Transverse colon (tissue), 4 donors: ENCODE measurements at places on chromosomes 4 and X. TPM values are rescaled to one million over a fixed set of nuclear protein-coding genes. Genes with fewer than 3 reads are reported as not detected.

DNA sequence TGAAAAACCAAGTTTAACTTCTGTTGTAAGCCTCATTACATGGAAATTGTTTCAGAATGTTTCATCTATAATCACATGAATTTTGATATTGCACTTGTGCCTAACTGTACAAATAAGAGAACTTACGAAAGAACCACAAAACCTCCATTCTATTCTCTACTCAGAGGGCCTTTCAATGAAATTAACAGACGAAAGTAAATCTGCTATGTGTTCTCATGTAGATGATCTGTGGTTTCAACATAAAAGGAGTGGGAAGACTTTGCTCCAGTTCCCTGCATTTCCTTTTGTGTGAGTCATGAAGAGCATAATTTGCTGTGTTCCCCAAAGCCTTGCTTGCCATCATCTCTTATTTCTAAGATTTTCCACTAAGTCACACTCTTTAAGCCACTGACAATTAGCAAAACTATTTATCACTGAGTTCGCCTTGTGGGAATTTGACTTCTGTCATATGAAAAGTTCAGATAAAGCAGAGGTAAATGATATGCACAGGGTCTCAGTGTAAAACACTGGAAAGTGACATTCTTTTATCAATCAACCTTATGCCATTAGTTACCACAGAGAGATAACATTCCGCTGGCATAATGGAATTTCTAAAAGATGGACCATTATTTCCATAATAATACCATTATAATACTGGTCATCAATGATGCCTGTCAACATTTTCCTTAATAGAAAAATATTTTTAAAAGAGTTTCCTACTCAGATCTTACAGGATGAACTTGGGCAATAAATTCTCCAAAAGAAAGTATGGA is 329.8 kb downstream of the NR3C2 start:
- DNase-seq = no peak

PLXNB3 gene
- total RNA-seq = 46.2 TPM

GRCh38 chrX:154037754-154038153 is 18.1 kb upstream of the IRAK1 start:
- DNase-seq = no peak

UGT2B17 gene
- total RNA-seq = 171 TPM

- DNase-seq = no peak
Observed at GRCh38 chrX:105765691-105766090, 56.6 kb upstream of the NRK start.

VEGFD gene
- 0.95 TPM for total RNA-seq

ARR3 gene
- not detected for total RNA-seq

DNA sequence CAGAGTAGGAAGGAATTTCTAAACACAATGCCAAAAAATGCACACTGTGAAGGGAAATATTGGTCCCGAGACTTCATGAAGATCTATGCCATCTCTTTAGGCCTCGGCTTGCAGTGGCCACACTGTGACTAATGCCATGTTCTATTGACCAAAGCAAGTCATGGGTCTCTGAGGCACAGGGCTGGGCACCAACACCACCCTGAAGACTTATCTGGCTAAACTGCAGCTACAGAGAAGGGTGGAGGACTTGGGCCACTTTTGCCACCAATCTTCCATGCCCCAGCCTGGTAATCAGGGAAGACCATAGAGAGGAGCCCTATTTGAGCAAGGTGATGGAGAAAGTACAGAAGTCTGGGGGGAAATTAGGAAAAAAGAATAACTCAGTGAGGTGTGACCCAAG is 42.1 kb downstream of the HMX1 start:
- no peak for DNase-seq

- peak; percentile 37 for DNase-seq
Observed at GRCh38 chr4:150079081-150079581, 886 bp downstream of the DCLK2 start.

DNA sequence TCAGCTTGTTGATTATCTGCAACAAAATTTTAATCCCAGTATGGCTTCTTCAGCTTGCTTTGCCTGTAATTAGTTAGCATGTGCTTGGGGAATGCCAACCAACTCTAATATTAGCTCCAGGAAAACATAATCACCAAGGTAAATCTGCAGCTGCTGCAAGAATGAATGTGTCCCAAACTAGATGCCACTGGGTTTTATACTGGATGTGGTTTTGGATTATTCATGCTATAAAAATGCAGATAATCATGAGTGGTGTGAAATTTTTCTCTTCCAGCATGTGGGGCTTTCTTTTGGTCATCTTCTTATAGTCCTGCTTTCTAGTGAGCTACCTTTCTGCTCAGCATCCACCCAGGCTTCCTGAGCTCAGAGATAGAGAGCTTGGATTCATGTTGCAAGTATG is 295.9 kb upstream of the CASK start:
- no peak for DNase-seq

GRCh38 chr4:1872870-1873269 is 1.7 kb downstream of the NSD2 start:
- DNase-seq = no peak

GRCh38 chr4:110128472-110128919 is 69.9 kb downstream of the ELOVL6 start:
- DNase-seq = no peak

- DNase-seq = no peak
Observed at GRCh38 chr4:99382745-99383360, 30.3 kb upstream of the ADH1C start.

GRCh38 chr4:2927696-2928075 is 35.5 kb downstream of the NOP14 start:
- no peak for DNase-seq

FREM3 gene
- total RNA-seq = not detected

TLR3 gene
- total RNA-seq = 10.8 TPM

DCAF12L2 gene
- not detected for total RNA-seq

DNA sequence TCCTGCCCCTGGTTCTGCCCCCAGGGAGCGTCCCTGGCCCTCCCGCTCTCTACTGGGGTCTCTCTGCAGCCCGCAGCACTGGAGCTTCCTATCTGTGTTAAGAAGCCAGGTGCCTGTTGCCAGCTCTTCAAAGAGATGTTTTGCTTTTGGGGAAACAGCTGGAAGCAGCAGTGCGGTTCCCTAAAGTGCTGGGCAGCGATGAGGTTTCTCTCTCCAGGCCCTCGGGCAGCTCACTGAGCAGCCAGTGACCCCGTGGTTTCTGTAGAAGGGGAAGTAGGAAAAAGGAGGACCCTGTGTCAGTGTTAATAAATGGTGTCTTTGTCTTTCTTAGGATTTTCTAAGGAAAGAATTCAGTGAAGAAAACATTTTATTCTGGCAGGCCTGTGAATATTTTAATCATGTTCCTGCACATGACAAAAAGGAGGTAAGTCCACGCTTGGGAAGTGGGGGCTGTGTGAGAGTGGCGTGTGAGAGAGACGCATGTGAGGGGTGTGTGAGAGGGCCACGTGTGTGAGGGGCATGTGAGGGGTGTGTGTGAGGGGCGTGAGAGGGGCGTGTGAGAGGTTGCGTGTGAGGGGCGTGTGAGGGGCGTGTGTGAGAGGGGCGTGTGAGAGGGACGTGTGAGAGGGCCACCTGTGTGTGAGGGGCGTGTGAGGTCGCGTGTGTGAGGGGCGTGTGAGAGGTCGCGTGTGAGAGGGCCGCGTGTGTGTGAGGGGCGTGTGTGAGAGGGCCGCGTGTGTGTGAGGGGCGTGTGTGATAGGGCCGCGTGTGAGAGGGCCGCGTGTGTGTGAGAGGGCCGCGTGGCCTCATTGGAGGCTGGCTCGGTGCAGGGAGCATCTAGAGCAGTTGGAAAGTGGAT is 27.1 kb upstream of the HGFAC start:
- no peak for DNase-seq

DNA sequence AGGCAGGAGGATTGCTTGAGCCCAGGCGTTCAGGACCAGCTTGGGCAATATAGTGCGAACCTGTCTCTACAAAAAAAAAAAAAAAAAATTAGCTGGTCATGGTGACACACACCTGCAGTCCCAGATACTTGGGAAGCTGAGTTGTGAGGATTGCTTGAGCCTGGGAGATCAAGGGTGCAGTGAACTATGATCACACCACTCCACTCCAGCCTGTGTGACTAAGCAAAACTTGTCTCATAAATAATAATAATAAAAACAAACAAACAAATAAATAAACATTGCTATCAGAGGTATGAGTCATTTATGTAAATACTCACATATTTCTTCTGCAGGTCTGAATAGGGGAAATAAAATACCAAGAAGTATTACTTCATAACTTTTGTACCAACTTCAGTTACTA is 1372.7 kb upstream of the AGA start:
- no peak for DNase-seq

FAM184B gene
- 0.16 TPM for total RNA-seq

CXorf38 gene
- total RNA-seq = 18.6 TPM

- no peak for DNase-seq
Observed at GRCh38 chr4:147060151-147060931, 114.7 kb upstream of the TTC29 start.

DNA sequence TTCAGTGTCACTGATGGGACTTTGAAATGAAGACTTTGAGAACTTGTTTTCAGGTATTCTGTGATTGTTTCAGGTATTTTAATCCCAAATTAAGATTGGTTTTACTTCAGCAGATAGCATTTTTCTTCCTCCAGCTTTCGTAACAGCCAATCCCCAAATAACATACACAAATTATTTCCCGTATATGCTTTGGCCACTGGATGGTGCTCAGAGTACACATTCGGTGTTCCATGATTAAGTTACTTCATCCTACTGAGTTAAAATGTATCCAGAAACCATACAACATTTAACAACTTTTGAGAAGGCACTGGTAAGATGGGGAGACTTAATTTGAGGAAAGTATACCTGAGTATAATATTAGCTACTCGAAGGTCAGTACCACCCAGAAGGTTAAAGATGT is 233.4 kb upstream of the FAM47A start:
- DNase-seq = no peak

DNA sequence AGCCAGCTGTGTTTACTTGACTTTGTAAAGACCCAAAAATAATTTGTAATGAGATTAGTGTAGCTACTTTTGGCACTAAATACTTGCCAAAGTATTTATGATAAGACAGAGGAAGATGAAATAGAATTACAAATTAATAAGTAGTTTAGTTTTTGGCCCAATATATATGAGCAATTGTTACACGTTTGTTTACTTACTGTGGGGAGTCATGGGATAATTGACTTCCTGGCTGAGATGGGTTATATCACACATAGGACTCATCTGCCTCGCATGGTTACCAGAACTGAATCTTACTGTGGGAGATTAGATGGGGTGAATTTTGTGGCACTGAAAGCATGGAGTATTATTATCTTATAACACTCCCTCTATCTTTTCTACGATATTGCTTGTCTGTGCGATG is 66.6 kb downstream of the INTS12 start:
- DNase-seq = no peak

GLUD2 gene
- 5.0 TPM for total RNA-seq

DNA sequence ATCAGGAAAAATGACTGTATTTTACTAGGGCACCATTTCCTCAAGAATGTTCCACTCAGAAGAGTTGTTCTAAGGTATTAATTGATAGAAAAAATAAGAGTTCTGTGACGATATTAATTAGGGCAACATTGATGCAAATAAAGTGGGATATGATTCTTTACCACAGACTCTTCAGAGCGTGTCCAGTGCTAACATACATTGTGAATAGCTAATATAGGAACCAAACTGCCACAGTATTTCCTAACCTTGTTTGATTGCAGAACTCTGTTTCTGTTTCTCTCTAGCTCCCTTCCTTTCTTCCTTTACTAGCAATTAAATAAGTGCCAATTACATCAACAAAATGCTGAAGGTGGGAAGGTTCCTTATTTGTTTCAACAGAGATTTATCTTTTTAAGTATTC is 154.1 kb upstream of the CPEB2 start:
- DNase-seq = no peak

GLOD5 gene
- total RNA-seq = not detected

DNA sequence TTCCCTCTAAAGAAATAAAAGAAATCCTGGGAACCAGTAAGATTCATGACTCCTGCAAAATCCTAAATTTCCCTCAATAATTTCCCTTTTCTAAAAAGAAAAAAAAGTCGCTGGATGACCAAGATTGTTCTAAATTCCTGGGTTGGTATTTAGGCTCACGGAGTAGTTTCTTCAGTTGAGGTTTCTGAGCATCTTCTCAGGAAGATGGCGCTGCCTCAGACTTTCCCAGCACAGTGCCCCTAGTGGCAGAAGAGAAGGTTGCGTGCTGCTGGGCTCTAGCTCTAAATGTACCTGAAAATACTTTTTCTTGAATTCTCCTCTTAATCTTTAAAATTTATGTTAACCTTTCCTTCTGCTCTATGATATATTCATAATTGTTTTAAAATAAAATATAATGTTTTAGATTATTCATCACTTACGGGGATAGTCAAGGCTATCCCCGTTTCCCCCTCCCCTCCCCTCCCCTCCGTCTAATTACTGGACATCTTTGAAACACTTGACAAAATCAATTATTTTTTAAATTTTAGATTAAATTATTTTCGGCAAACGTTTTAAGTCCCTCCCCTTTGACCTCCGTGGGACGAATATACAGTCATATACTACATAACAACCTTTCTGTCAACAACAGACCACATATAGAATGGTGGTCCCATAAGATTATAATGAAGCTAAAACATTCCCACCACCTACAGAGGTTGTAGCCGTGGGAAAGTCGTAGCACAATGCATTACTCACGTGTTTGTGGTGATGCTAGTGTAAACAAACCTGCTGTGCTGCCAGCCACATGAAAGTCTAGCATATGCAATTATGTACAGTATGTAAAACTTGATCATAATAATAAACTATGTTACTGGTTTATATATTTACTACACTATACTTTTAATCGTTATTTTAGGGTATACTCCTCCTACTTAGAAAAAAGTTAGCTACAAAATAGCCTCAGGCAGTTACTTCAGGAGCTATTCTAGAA is 41.0 kb upstream of the GATB start:
- DNase-seq = peak; percentile 31

GRCh38 chrX:2928583-2929434 is at the start of gene ARSD:
Gene ARSD, minus strand, starts transcription at chrX:2929339. Its CDS starts 64 bp downstream, at chrX:2929275.
- peak; percentile 94 for DNase-seq

- no peak for DNase-seq
Observed at GRCh38 chr4:170386511-170386910, 296.8 kb upstream of the AADAT start.

DNA sequence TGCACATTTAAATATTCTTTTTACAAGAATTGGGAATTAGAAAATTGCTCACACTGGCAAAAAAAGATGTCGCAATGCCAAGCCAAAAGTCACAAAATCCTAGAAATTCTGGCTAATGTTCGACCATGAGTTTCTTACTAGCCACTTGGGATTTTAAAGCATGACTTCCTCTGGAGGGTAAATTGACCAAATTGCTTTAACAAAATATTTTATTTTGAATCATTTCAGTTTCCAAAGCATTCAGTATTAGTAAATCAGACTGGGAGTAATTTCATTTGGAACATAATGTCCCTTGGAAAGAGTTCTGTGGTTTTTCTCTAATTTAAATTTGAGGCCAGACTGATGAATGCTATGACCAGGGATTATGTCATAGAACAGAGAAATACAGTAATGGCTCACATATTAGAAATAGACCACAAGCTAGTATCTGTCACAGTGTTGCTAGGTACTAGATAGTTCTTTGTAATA is 7.6 kb upstream of the CXCL5 start:
- DNase-seq = no peak

GAB3 gene
- 0.37 TPM for total RNA-seq

DNA sequence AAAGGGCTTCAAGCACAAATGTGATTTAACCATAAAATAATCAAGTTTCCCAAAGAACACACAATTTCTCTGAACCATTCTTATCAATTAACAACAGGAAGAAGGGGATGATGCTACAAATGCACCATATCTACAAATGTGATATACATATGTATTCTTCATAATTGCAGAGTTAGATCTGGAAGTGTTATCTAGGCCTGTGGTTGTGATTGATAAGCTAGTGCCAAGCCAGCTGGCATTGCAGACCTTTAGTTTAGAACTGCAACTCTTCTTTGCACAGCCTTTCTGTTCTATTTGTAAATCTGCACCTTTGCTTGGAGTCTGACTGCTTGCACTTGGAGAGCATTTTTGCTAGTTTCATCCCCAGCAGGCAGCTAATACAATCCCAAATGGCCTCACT is 145.5 kb upstream of the NPY2R start:
- no peak for DNase-seq

HMGN5 gene
- not detected for total RNA-seq
